Activated gamma-delta T cell (primary cell): ENCODE measurements at places on chromosomes 12 and 14.

DNA sequence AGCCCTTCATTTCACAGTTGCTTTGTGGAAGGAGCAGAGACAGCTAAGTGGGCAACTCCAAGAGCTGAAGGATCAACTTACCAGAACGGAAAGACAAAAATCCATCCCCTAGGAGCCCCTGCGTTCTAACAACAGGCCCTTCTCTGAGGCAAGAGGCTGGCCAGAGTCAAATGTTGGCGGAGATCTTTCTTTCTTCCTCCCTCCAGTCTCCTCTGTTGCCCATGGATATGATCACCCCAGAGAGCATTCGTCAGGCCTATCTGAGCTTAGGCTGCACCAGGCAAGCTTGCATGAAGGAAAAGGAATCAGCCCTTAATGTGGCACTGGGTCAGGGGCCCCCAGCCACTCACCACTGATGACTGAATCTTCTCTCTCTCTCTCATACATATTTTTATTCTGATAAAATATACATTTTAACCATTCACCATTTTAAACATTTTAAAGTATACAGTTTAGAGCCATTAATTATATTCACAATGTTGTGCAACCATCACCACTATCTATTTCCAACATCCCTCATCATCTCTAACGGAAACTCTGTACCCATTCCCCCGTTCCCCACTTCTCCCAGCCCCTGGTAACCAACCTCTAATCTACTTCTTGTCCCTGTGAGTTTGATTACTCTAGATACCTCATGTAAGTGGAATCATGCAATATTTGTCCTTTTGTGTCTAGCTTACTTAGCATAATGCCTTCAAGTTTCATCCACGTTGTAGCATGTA, 52.9 kb upstream of the CCND2 start:
- DNase-seq, result no peak

GRCh38 chr12:34166427-34167060, 144.2 kb downstream of the ALG10 start:
- DNase-seq, result no peak

DNA sequence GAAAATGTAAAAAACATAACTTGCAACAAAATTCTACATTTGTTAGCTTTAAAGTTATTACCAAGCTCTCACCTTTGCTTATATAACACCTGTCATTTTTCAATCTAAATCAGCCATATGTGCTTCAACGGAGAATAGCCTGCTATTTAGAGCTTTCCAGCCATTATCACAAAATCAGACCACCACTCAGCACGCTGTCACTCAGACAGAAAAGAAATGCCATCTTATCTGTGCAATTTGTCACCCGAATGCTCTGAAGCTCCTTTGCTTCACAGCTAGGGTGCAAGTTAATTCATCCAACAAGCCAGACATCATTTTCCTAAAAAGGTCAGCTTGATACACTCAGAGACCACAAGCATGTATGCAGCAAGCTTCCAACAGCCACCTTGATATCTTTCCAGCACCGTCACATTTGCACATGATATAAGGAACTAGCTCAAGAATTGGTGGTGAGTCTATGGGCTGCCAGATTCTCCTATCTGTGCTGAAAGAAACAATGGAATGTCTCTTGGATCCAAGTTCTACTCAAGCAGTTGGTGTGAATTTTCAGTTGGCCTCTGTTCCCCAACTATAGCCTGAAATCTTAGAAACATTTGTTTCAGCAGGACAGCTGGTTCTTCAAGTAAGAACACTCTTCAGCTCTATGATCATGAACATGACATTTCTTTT, 20.0 kb upstream of the IFNG-AS1 start:
- DNase-seq, result no peak

DNA sequence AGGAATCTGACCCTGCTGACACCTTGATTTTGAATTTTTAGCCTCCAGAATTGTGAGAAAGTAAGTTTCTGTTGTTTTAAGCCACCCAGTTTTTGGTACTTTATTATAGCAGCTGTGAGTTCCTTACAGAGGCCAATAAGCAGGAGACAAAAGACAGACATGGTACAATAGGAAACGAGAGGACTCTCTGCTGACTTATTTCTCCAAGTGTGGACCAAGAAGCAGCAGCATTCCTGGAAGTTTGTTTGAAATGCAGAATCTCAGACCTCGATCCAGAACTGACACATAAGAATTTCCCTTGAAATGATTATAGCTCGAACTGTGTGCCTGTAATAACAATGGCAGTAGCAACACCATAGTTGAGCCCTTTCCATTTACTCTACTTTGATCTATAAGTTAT, 31.9 kb upstream of the LUM start:
- DNase-seq, result no peak

DNA sequence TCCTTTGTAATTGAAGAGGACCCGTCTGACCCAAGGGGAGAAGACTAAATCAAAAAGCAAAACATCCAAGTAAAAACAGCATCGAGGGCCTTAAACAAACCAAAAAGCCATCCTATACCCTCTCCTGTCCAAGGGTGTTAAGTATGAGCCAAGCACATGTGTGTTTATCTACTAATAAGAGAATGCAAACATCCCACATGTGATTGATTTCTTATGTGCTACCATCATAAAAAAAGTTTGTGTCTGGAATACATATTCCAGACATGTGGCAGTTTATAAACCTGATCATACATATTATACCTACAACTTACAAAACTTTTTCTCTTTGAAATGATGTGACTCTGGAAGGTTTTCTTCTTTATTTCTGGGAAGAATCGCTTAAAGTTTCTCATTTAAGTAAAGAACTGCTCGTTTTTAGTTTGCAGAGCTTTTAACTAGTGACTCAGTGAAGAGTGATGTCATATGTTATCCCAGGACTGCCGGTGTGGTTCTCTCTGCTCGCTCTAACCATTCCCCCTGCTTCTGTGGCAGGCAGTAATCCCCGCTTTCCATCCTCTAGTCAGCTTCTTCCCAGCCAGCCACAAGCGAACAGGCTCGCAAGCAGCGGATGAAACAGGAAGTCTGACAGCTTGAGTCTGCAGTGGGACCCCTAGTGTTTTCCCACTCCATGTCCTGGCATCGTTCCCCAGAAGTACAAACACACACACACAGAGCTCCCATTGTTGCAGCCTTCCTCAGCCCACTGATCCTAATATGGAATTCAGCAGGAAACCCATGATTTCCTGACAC, 431 bp upstream of the RHOJ start:
- DNase-seq, result no peak

GRCh38 chr14:105070760-105071137, 5.5 kb upstream of the GPR132 start:
- DNase-seq, result no peak

GRCh38 chr12:107369006-107369405, 275.7 kb upstream of the CRY1 start:
- no peak for DNase-seq

DNA sequence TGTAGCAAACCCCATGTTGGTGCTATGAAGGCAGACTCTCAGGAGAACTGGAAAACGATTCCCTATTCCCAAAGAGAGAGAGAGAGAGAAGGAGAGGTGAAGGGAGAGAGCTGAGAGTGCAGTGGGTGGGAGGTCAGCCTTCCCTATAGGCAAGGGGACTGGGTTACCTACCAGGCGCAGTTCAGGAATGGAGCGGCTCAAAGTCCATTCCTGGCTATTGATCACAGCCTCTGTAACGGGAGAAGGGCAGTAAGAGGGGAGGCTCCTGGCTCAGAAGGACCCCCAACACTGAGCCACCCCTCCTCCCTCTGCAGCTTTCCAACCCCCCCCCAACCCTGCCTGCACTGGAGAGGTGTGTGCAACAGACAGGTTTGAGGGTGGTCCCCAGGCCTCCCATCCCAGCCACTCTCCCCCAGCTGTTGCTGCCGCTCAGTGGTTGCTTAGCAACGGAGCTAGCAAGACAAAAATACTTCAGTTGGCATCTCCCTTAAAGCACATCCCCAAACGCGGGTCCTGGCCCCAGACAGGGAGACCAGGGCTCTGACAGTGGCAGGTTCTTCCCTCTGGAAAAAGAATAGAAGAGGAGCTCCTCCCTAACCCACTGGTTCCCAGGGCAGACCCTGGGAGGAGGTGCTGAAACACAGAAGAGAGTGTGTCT, 3.2 kb downstream of the AGAP2 start:
- DNase-seq, result no peak

DNA sequence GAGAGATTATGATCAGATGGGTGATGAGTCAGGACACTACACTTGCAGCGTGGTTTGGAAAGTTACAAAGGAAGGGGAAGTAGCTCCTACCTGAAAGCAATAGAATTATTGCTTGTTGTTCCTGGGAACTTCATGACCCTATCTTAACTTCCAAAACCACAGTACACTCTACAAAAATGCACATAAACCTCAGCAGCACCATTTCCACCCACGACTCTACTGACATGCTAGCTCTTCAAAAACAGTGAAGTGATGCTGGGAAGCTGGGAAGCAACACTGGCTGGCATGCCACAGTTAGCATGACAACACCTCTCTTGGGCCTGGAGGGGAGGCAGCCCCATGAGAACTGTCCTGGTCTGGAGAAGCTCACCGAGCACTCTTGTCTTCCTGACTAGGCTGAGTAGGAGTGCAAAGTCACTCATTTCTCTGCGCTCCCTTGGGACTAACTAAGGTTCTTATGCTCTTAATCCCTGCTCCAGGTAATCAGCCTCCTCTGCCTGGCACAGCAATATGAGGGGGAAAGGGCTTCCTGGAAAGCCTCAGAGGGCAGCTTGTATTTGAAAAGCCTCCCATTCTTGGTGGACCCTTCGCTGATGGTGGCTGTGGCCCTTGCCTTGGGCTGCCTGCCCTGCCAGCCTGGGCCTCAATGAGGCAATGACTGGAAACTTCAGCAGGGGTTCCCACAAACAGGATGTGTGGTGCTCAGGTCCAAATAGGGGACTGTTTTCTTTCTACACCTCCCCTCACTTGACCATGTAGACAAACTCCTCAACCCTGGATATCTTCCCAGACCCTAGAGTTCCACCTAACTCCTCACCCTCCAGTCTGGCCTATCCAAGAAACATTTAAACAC, 1.2 kb downstream of the KRT3 start:
- no peak for DNase-seq

- DNase-seq, result no peak
Measured at GRCh38 chr14:55458800-55459515, 18.5 kb upstream of the TBPL2 start.

DNA sequence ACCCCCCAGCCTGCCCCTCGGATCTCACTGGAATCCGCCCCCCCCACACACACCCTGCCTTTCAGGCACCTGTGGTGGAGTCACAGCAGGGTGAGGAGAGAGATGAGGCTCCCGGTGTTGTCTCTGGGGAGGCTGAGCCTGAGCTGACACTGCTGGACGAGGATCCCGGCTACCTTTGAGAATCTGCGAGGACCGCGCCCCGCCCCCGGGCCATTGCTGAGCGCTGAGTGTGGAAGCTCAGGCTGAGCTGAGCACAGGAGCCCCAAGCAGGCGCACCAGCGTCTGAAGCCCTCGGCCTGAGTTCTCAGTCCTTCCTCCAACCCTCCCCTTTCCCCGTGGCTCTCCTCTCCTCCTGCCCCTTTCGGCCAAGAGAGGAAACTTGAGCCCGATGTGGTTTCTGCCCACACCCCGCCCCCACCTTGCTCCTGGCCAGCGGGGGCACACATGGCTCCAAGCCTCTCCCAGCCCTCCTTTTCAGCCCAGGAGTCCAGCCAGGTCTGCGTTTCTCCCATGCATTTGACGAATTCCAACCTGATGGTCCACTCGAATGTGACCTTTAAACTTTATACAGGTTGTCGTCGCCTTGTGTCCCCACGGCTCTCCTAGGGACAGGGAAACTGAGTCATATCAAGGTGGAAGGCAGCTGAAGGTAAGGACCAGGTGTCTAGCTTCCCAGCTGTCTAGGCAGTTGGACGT, at the start of gene NFE2:
NFE2 (minus strand) TSS at position 284 of the 696 bp plus-strand sequence. CDS start 5,767 bp downstream, outside the sequence.
- DNase-seq, result no peak

DNA sequence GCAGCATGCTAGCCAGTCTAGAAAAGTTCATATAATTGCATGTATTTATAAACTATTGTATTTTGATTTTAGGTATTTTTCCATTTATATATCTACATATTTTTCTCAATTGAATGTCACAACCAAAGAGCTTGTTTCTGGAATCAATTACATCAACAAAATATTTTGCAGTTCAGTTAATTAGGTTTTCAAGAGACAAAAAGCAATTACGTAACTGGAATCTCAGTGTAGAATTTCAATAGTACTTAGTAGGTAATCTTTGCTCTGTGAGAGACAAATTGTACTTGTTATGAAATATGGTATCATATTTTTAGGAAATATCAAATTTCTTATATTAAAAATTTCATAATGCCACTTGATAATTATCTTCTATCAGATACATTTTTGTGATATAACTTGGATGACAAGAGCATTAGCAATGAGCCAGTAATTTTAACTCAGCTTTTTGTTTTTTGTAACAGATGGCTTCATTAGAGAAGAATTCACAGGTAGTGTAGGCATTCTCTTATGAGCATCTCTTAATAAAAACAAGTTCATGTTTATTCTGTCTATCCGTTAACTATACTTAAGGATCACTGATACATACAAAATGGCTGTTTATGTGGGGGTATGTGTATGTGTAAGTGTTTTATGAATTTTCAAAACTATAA, 774.7 kb downstream of the C12orf50 start:
- no peak for DNase-seq

DNA sequence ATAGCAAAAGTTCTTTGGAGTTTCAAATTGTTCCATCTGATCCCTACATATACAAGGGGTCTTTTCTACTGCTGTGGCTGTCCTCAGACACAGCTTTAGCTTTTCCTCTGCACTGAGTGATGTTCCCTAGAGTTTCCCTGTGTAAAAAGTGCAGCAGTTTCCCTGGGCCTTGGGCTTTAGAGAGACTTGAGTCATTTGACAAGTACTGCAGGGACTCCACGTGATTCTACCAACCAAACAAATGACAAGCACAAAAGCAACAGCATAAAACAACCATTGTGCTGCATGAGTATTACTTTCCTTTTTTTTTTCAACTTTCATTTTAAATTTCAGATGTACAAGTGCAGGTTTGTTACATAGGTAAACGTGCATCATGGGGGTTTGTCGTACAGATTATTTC, 272.8 kb downstream of the PDZRN4 start:
- DNase-seq, result no peak

- DNase-seq, result no peak
Measured at GRCh38 chr14:65260786-65261185, 151.7 kb upstream of the FUT8 start.

GRCh38 chr12:113439606-113440030, 17.4 kb downstream of the SDSL start:
- no peak for DNase-seq

GRCh38 chr12:25328072-25328712, 77.5 kb upstream of the KRAS start:
- no peak for DNase-seq

DNA sequence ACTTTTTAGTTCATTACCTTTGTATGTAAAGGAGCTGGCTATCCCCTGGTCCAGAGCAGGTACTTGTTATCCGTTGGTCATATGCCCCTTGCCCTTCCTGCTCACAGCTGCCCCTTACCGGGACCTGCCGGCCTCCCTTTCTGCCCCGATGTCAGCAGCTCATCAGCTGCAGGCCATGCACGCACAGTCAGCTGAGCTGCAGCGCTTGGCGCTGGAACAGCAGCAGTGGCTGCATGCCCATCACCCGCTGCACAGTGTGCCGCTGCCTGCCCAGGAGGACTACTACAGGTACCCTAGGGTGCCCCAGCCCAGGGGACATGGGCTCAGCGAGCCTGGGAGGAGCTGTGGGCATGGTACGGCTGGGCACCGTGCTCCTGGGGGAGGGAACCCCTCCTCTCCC, 2.3 kb upstream of the RNU7-1 start:
- no peak for DNase-seq

GRCh38 chr12:5222729-5223128, 179.1 kb downstream of the KCNA5 start:
- DNase-seq, result no peak

GRCh38 chr12:87469295-87469694, 559.9 kb downstream of the C12orf50 start:
- DNase-seq, result no peak

- DNase-seq, result no peak
Measured at GRCh38 chr12:82565966-82566365, 120.7 kb upstream of the TMTC2 start.
